Heart right ventricle (tissue), 16 donors: ENCODE measurements at places on chromosomes 16 and 17. TPM values are rescaled to one million over a fixed set of nuclear protein-coding genes. Genes with fewer than 3 reads are reported as not detected.

GRCh38 chr17:12992676-12993075, 25.2 kb downstream of the ELAC2 start:
- no peaks in the 10 kb centered on the region for H3K36me3 ChIP-seq
- H3K4me1 ChIP-seq, result peaks cover 7% of the 10 kb centered on the region

DNA sequence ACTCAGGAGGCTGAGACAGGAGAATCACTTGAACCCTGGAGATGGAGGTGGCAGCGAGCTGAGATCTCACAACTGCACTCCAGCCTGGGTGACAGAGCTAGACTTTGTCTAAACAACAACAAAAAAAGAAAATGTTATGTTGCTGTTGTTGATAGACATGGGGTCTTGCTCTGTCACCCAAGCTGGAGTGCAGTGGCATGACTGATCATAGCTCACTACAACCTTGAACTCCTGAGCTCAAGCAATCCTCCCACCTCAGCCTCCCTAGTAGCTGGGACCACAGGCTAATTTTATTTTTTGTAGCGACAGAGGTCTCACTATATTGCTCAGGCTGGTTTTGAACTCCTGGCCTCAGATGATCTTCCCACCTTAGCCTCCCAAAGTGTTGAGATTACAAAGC, 20.0 kb downstream of the FBXO47 start:
- no peak overlapping the region for H3K4me3 ChIP-seq
- no peaks in the 10 kb centered on the region for H3K27me3 ChIP-seq
- H3K36me3 ChIP-seq, result no peaks in the 10 kb centered on the region
- no peak overlapping the region for H3K27ac ChIP-seq
- no peaks in the 10 kb centered on the region for H3K4me1 ChIP-seq

DNA sequence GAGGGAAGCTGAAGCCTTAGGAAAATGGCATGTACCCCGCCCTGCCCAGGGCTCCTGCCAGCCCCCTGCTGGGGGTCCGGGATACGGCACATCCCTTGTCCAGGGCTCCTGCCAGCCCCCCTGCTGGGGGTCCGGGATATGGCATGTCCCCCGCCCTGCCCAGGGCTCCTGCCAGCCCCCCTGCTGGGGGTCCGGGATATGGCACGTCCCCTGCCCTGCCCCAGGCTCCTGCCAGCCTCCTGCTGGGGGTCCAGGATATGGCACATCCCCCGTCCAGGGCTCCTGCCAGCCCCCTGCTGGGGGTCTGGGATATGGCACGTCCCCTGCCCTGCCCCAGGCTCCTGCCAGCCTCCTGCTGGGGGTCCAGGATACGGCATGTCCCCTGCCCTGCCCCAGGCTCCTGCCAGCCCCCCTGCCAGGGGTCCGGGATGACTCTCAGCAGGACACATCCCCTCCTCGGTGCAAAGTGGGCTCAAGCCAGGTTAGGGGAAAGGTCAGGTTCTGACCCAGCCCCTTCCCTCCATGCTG, 43.2 kb downstream of the RPH3AL start:
- no peak overlapping the region for H3K4me3 ChIP-seq
- DNase-seq, result no peak
- no peak overlapping the region for H3K27ac ChIP-seq
- no peaks in the 10 kb centered on the region for H3K27me3 ChIP-seq
- H3K36me3 ChIP-seq, result no peaks in the 10 kb centered on the region
- peaks cover 23% of the 10 kb centered on the region for H3K4me1 ChIP-seq

DNA sequence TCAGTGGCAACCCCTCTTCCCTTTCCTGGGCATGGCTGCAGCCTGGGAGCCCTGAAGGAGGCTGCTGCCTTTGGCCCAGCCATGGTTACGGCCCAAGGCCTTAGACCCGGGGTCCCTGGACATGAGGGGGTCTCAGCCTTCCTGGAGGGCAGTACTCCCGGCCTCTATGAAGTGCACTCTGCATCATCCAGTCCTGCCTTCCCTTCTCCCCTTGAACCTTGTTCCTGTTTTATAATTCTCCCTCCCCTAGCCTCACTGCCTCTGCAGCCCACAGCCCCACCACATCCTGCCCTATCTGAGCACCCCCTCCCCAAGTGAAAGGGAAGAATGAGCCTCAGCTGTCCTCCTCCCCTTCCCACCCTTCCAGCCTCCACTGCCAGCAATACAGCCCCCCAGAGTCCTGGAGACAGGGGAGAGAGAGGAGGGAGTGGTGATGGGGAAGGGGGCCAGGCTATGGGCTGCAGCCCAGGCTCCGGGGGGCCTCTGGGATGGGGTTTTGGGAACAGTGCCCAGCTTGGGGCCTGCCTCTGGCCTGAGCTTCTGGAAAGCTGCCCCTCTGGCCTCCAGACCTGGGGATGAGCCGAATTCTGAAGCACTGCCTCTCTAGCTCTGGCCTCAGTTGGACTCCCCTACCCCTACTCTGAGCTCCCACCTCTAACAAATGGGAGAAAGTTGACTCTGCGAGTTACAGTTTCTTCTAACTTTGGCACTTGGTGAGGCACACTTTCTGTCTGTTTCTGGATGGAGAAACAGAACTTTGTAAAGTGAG, 7.6 kb downstream of the CCR7 start:
- no peaks in the 10 kb centered on the region for H3K27me3 ChIP-seq
- peak overlapping the region; percentile 82 for H3K27ac ChIP-seq
- H3K36me3 ChIP-seq, result no peaks in the 10 kb centered on the region

- no peak overlapping the region for H3K27ac ChIP-seq
- DNase-seq, result no peak
- no peaks in the 10 kb centered on the region for H3K27me3 ChIP-seq
- peaks cover 99% of the 10 kb centered on the region for H3K36me3 ChIP-seq
- no peak overlapping the region for H3K4me3 ChIP-seq
These were observed 19.4 kb downstream of the NARF start for GRCh38 chr17:82477934-82478333.

DNA sequence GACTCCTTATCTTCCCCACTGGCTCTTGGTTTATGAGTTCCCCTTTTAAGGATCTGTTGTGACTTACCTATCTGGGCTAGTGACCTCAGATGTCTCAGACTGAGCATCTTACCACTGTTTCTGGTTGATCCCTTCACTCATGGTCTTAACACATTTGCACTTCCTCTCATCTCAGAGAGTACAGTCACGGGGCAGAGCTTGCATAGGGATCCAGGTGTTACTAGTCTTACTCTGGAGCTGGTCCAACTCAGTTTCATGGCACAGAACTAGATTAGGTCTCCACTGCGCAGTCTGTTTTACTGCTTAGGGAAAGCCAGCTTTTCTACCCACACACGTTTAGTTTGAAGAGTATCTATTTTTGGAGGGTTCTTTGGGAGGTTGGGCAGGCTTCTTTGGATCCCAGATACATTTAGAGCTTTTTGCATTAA, 10.2 kb downstream of the GABARAPL2 start:
- H3K36me3 ChIP-seq, result no peaks in the 10 kb centered on the region
- no peak for DNase-seq
- H3K27me3 ChIP-seq, result no peaks in the 10 kb centered on the region

- no peak overlapping the region for H3K27ac ChIP-seq
- peak; percentile 90 for DNase-seq
- H3K27me3 ChIP-seq, result no peaks in the 10 kb centered on the region
- H3K36me3 ChIP-seq, result no peaks in the 10 kb centered on the region
- H3K4me1 ChIP-seq, result peaks cover 44% of the 10 kb centered on the region
These were observed 28.2 kb downstream of the ACTG1 start for GRCh38 chr17:81484195-81484979.

DNA sequence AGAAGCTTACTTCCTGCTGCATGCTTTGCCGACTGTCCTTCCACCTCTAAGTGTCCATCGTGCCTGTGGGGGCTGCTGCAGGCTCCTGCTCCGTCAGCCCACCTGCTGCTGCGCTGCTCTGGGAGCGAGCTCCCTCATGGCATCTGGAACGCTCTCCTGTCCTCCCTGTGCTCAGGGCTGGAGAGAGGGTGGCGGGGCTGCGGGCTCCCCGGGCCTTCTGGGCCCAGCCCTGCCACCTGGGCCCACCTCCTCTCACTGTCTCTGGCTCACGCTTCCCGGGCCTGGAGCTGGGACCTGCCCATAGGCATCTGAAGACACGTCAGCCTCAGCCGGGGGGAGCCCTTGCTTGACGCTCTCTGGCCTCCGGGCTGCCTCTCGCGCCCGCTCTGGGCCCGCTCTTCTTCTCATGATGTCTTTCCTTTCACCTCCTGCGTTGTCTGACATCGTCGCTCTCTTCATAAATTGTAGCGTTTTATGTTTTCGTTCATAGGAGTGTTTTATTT, 27.0 kb downstream of the NME3 start:
- H3K27me3 ChIP-seq, result no peaks in the 10 kb centered on the region
- H3K4me3 ChIP-seq, result no peak overlapping the region
- no peaks in the 10 kb centered on the region for H3K4me1 ChIP-seq
- H3K36me3 ChIP-seq, result peaks cover 16% of the 10 kb centered on the region

DNA sequence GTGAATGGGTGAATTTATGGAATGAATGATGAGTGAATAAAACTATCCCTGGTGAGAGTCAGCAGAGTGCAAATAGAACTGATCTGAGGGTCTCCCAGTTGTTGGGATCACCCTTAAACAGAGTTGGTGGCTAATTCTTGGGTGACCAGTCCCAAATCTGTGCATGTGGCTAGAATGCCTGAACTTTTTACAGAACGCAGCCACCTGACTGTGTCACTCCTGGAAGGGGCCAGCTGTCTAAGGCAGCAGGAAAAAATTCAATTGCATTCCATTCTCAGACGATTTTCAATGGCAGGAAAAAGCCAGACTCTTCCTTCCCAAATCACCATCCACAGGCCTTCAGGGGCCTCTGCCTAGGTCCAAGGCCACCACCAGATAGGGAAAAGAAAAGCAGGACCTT, 43.5 kb downstream of the BEAN1 start:
- H3K4me1 ChIP-seq, result no peaks in the 10 kb centered on the region
- no peaks in the 10 kb centered on the region for H3K27me3 ChIP-seq
- no peaks in the 10 kb centered on the region for H3K36me3 ChIP-seq
- H3K27ac ChIP-seq, result no peak overlapping the region
- H3K4me3 ChIP-seq, result no peak overlapping the region

DNA sequence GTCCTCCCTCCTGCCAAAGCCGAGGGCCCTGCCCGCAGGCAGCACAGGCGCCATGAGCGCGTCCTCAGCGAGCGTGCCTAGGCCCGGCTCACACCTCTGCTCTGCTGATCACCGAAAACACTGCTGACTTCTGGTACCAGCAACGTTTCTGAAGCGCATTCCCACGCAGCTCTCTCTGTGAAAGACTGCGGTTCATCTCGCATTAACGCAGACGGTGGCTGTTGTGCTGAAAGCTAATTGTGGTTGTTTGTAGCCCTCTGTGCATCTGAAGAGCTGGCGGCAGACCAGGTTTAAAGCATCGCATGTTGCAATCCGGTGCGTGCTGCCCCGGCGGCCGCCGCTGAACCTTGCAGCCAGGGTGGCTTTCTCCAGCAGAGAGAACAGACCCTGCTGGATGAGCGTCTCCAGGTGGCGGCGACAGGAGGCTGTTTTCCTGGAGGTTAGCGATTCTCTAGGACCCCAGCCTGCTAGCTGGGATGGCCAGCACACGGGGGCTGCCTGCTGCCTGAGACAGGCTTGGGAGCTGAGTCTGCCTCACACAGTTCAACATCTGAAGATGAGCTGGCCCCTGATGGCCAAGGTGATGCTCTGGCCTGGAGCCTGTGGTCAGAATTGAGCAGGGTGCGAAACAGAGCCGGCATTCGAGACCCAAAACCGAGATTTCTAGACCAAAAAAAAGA, 49.8 kb upstream of the CHMP6 start:
- no peak overlapping the region for H3K4me3 ChIP-seq
- H3K4me1 ChIP-seq, result peaks cover 11% of the 10 kb centered on the region
- H3K27ac ChIP-seq, result peak overlapping the region; percentile 18

- peak; percentile 52 for DNase-seq
- H3K4me1 ChIP-seq, result peaks cover 50% of the 10 kb centered on the region
- H3K36me3 ChIP-seq, result peaks cover 80% of the 10 kb centered on the region
- no peak overlapping the region for H3K4me3 ChIP-seq
- peak overlapping the region; percentile 49 for H3K27ac ChIP-seq
These were observed 67.4 kb downstream of the MYO18A start for GRCh38 chr17:29112771-29113295.

GRCh38 chr17:8140065-8141029, 11.9 kb downstream of the PER1 start:
- peaks cover 28% of the 10 kb centered on the region for H3K4me1 ChIP-seq
- no peaks in the 10 kb centered on the region for H3K27me3 ChIP-seq
- peak overlapping the region; percentile 49 for H3K27ac ChIP-seq
- no peak for DNase-seq
- H3K36me3 ChIP-seq, result peaks cover 59% of the 10 kb centered on the region

DNA sequence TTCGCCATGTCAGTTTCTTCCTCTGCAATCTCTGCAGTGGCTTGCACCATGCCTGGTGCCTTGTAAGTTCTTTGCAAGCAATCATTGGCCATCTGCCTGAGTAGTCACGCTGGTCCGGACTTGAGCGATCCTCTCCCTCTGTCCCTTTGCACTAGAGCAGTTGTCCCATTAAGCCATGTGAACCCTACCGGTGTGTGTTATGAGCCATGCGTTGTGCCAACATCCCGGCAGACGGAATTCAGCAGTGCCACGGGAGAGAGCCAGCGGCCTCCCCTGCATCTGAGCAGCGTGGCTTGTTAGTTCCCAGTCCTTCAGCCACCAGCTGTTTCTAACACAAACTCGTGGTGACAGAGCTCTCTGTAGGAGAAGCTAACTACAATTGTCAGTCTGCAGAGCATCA, 275.1 kb upstream of the HSBP1 start:
- no peak overlapping the region for H3K4me3 ChIP-seq
- no peak overlapping the region for H3K27ac ChIP-seq
- DNase-seq, result no peak
- H3K4me1 ChIP-seq, result no peaks in the 10 kb centered on the region

GRCh38 chr17:14299280-14300141, 1.4 kb upstream of the HS3ST3B1 start:
- H3K36me3 ChIP-seq, result no peaks in the 10 kb centered on the region
- H3K4me1 ChIP-seq, result peaks cover 79% of the 10 kb centered on the region
- H3K27ac ChIP-seq, result peak overlapping the region; percentile 33
- H3K4me3 ChIP-seq, result peak overlapping the region; percentile 66
- peak; percentile 40 for DNase-seq
- peaks cover 83% of the 10 kb centered on the region for H3K27me3 ChIP-seq

GRCh38 chr16:78844682-78845081, 745.2 kb downstream of the WWOX start:
- peak; percentile 14 for DNase-seq
- H3K27me3 ChIP-seq, result no peaks in the 10 kb centered on the region
- no peak overlapping the region for H3K4me3 ChIP-seq
- H3K27ac ChIP-seq, result no peak overlapping the region
- no peaks in the 10 kb centered on the region for H3K36me3 ChIP-seq
- H3K4me1 ChIP-seq, result peaks cover 12% of the 10 kb centered on the region

- DNase-seq, result peak; percentile 95
- H3K27me3 ChIP-seq, result no peaks in the 10 kb centered on the region
- H3K27ac ChIP-seq, result peak overlapping the region; percentile 99
- H3K4me1 ChIP-seq, result peaks cover 40% of the 10 kb centered on the region
- no peaks in the 10 kb centered on the region for H3K36me3 ChIP-seq
These were observed 219.5 kb downstream of the NTN1 start for GRCh38 chr17:9240659-9241370.

CLEC18A gene
- 0.23 TPM for total RNA-seq

CASKIN2 gene
- total RNA-seq, result 36.6 TPM

GDPD3 gene
- 3.6 TPM for total RNA-seq

OR1A1 gene
- total RNA-seq, result not detected

ADAP2 gene
- 17.9 TPM for total RNA-seq

AOC2 gene
- total RNA-seq, result 0.50 TPM

DHRS7C gene
- 10.2 TPM for total RNA-seq

OR1F1 gene
- not detected for total RNA-seq

SLC5A2 gene
- total RNA-seq, result not detected
